RPMI7951 (cell line): ENCODE measurements at places on chromosomes 11 and 22. TPM values are rescaled to one million over a fixed set of nuclear protein-coding genes. Genes with fewer than 3 reads are reported as not detected.

- no peak for DNase-seq
These were observed 6.1 kb upstream of the ELF5 start for GRCh38 chr11:34519595-34520235.

The E2F8 gene
- total RNA-seq, result 4.7 and 5.0 TPM in 2 replicates

DNA sequence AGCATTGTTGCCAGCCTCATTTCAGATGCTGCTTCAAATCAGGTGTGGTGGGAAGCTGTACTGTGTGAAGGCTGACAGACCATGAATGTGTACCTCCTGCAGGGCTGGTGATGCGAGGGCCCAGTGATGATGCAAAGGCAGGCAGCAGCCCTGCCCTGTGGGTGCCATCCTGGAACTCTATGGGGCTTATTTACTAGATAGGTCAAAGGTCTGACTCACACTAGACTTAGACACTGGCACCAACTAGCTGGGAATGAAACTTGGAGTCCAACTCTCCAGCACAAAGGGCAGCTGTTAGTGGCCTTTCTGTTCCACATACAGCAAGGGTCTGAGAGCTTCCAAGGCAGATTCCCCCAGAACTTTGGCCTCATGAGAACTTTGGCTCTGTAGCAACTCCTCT is 138.4 kb downstream of the TTC17 start:
- no peak for DNase-seq

The IL10RA gene
- 0.12 TPM in 1 of 2 replicates, not detected in the other for total RNA-seq

DNA sequence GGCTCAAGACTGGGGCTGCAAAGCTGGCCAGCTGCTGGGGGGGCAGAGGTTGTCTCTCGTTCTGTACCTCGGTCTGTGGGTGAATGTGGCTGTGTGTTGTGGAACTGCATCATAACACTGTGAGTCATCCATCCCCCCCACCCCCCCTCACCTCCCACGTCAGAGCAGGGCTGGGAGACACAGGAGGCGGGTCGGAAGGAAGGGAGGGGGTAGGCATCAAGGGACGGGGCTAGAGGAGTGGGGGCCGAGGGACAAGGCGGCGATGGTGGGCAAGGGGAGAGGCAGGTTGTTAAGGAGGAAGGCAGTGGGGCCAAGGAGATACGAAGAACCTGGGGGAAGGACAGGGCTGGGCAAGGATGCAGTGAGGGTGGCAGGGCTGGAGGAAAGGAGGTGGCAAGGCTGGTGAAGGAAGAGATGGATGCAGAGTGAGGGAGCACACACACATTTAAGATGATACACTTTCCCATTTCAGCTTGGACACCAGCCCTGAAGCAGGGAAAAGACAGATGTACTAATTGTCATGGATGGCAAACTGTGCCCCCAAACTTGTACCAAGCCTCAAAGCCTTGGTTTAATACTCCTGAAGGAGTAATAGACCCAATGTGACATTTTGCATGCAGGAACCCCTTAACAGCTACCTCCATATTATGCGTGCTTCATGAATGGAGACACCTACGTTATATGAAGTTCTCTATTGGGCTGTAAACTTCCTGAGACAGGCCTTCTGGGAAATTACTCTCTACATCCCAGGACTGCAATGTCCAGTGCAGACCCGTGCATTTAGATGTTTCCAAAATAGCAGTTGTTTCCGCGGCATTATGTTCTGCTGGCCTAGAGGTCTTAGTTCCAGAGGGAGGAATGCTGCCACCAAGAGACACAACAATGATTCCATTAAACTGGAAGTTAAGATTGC is at the start of gene YPEL4:
Gene YPEL4 (minus strand): TSS at position 87 of the 913 bp plus-strand sequence. CDS start 2,805 bp downstream, outside the sequence.
- peak; percentile 71 for DNase-seq

The CNGA4 gene
- not detected in 2 replicates for total RNA-seq

The YWHAH gene
- total RNA-seq, result 170 and 176 TPM in 2 replicates

The MMP8 gene
- total RNA-seq, result 3.3 and 4.4 TPM in 2 replicates

The APOA5 gene
- total RNA-seq, result not detected in 2 replicates

The CRYAB gene
- 0.29 TPM in 1 of 2 replicates, not detected in the other for total RNA-seq

The LINC01488 gene
- total RNA-seq, result not detected in 2 replicates

DNA sequence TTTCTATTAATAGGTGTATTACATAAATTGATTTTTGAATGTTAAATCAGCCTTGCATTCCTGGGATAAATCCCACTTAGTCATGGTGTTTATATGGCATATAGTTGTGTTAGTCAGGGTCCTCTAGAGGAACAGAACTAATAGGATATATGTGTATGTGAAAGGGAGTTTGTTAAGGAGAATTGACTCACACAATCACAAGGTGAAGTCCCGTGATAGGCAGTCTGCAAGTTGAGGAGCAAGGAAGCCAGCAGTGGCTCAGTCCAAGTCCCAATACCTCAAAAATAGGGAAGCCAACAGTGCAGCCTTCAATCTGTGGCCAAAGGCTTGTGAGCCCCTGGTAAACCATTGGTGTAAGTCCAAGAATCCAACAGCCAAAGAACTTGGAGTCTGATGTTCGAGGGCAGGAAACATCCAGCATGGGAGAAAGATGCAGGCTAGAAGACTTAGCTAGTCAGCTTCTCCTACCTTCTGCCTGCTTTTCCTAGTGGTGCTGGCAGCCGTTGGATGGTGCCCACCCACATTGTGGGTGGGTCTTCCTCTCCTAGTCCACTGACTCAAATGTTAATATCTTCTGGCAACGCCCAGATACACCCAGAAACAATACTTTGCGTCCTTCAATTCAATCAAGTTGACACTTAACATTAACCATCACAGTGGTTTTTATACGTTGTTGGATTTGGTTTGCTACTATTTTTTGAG is 12.9 kb downstream of the SFI1 start:
- DNase-seq, result no peak

- no peak for DNase-seq
These were observed 53.2 kb downstream of the TSPAN18 start for GRCh38 chr11:44779736-44780520.

The ZDHHC8 gene
- 3.4 TPM in 2 replicates for total RNA-seq

The RFPL3 gene
- total RNA-seq, result not detected in 2 replicates

GRCh38 chr22:36143956-36144355 is 16.6 kb downstream of the APOL3 start:
- DNase-seq, result no peak

DNA sequence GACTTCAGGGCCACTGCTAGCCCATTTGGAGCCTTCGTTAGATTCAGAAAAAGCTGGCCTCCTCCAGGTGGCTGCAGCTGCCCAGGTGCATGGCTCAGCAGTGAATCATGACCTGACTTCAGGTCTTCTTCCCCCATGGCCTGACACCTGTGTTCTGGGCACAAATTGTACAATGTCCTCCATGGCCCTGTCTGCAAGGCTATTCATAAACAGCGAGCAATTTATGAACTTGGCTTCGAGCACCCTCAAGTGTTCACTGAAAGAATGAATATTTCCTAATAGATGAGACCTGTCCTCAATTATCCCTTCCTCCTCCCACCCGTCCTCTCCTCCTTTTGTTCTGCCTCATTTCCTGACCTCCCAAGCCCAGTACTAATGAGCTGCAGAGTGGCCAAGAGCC is 12.2 kb upstream of the VPS37C start:
- DNase-seq, result peak; percentile 49

DNA sequence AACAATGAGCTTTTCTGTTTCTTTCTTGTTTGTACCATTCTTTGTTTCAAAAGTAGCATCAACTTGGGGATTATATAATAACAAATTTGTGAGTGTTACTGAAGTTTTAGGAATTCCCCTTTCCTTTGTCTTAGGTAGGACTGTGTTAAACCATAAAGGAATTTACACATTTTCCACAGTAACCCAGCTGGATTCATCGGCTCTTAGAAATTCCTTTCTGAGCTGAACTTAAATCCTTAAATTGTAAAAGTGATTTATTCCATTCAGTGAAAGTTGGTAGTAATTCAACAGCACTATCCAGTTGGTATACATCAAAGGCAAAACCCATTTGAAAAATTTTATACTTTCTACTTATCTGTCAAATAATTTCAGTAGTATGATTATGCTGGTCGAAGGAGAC is 11.8 kb downstream of the EMSY start:
- no peak for DNase-seq

DNA sequence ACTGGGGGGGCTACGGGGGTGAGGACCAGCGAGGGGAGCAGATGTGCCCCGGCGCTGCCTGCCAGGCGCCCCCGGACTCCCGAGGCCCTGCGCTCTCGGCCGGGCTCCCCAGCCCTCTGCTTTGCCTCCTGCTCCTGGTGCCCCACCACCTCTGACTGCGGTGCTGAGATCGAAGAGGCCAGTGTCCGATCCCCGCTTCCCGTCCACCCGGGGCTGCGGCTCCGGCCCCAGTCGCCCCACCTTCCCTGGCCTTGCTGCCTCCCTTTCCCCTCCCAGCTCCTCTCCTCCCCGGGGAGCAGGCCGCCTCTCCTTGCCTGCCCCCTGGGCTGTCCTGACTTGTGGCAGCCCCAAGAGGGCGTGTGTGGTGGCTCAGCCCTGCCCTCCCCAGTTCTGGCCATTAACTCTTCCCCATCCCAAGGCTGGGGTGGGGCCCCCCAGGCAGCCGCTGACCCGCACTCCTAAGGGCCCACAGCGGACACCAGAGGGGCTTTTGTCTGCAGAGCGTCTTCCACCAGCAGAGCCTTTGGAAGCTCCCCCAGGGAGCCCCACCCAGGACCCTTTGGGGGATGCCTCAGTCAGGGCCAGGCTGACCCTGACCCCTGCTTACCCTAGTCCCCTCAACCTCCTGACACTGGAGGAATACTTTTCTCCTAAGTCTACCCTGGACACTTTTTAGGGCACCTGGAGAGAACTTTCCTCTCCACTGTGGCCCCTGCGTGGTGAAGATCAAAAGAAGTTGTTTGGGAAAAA is 16.6 kb downstream of the RTN4RL2 start:
- DNase-seq, result peak; percentile 34

GRCh38 chr11:104327861-104328511 is 164.0 kb upstream of the PDGFD start:
- no peak for DNase-seq
